ENCODE measurements at places on chromosomes 5 and 9.
A peak's percentile ranks its signal among the peaks of the same experiment; 100 is the strongest.

- DNase-seq: no peak
Measured at GRCh38 chr9:133729617-133730281, 8.4 kb downstream of the SARDH start.

- DNase-seq: no peak
Measured at GRCh38 chr5:142278627-142279026, 46.2 kb downstream of the SPRY4 start.

DNA sequence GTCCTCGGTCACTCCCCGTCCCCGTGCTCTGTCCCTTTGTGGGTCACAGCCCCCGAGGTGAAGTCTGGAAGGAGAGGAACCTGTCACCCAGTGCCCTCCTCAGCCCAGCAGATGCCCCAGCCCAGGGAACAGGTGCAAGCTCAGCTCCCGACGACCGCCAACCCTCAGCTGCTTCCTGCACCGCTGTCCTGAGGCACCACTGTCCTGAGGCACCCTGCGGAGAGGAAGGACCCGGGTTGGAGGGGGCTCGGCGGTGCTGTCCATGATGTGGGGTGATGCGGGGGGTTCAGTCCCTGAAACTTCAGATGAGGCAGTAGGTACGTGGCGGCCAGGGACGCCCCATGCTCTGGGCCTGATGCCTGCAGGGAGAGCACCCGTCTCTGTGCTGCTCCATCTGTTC, 81.4 kb downstream of the COL5A1 start:
- DNase-seq: no peak

DNA sequence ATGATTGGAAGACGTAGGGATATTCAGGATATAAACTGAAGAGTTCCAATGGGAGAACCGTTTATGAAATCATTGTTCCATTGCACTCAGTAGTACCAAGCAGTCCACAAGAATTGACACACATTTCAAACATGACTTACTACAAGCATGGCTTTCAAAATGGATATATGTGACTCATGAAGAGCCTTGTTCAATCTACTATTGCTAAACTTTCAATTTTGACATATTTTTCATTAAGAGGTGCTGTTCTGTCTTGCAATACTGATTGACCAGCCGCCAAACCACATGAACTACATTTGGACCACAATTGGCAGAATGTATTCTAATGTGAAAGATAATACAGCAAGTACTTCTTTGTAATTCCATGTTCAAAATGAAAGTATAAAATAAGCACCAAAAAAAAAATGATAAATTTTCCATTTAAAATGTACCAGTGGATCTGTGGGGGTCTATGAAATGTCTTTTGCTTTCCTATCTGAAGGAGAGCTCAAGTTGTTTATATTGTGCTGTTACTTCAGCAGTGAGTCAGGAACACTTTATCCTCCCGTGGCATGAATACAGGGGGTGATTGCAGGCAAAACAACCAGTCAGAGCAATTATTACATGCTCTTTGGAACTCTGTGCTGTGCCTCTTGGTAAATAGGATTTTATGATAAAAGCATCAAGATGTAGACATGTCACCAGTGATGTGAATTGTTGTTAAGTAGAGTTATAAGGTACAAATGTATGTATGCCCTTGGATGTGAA, 366.0 kb downstream of the ARRDC3 start:
- DNase-seq: no peak

DNA sequence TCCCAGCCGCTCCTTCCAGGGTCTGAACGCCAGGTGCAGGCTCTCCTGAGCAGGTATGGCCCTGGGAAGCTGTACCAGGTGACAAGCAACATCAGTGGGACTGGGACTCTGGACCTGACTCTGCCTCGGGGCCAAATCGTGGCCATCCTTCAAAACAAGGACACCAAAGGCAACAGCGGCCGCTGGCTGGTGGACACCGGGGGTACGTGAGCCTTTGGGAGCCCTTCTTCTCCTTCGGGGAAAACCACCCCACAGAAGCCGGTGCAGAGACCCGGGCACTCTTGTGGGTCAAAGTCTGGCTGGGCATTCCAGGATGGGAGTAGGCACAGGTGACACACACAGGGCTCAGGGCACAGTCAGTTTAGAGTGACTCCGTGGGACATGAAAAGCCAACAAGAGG, 45.8 kb downstream of the ARHGEF37 start:
- no peak for DNase-seq

DNA sequence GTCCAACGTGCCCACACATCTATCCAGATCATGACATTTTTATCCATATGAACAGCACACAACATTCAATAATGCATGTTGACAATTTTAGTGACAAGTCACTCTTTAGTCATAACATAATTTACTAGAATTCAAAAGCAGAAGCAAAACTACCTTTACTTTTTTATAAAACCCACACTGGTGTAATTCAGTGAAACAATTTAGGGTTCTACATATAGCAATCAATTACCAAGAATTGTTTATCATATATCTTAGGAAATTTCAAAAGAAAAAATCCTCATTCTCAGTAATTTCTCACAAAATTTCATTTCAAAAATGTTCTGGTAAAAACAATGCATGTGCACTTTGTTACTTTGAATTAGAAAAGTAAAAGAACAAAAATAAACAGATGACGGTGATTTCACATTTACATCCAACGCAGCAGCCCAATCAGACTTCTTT, 12.6 kb downstream of the AUH start:
- no peak for DNase-seq

GRCh38 chr5:1706428-1706827, 93.2 kb downstream of the MRPL36 start:
- DNase-seq: no peak

- DNase-seq: peak; percentile 73
Measured at GRCh38 chr9:130107234-130107861, 53.6 kb downstream of the GPR107 start.

DNA sequence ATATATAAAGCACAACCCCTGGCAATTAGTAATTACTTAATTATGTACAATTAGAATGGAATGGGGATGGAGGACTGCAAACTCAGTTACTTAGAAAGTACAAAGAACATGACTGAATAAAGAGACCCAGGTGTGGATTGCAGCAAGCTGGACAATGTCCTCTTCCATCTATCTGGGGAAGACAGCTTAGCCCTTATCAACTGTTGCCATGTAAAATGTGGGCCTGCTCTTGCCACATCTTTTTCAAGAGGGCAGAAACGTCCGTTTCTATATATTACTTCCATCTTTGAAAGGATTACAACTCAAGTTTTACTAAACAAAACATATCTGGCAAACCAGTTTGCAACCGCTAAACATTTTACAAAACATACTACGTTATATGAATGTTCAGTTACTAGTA, 26.2 kb downstream of the GOLPH3 start:
- DNase-seq: no peak

GRCh38 chr9:133075925-133076630, 14.3 kb downstream of the CEL start:
- DNase-seq: no peak

DNA sequence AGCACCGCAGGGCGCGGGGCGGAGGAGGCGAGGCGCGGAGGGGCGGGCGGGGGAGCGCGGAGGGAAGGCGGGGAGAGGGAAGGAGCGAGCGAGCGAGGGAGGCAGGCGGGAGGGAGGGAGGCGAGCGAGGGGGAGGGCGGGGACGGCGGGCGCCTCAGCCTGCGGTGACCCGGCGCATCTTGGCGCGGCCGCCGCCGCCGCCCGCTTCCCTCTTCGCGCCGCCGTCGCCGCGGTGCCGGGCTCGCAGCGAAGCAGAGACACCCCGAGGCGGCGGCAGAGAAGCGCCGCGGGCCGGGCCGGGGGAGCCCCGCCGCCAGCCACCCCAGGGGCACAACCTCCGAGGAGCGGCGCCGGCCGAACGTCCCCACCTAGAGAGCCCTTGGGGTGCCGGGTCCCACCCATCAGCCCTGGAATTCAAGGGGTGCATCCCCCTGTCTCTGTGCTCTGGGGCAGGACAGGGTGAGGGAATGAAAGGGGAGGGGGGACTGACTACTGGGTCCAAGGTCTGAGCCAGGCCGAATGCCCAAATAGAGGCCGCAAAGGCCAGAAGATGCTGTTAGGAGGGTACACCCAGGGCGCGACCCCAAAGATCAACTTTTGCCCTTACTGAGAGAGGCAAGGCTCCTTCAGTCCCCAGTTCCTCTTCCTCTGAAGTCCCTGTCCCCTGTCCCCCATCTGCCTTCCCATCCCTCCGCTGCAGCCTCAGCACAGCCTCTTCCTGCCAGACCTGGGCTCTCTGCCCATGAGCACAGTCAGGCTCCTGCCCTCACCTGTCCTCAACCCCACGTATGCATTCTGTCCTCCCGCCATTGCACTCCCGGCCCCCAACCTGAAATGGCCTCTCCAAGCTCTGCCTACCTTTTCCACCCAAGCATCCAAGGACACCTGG, at the start of gene ADAMTS2:
Gene ADAMTS2 (minus strand): TSS at position 29 of the 889 bp plus-strand sequence. CDS start 133 bp downstream, outside the sequence.
- no peak for DNase-seq

DNA sequence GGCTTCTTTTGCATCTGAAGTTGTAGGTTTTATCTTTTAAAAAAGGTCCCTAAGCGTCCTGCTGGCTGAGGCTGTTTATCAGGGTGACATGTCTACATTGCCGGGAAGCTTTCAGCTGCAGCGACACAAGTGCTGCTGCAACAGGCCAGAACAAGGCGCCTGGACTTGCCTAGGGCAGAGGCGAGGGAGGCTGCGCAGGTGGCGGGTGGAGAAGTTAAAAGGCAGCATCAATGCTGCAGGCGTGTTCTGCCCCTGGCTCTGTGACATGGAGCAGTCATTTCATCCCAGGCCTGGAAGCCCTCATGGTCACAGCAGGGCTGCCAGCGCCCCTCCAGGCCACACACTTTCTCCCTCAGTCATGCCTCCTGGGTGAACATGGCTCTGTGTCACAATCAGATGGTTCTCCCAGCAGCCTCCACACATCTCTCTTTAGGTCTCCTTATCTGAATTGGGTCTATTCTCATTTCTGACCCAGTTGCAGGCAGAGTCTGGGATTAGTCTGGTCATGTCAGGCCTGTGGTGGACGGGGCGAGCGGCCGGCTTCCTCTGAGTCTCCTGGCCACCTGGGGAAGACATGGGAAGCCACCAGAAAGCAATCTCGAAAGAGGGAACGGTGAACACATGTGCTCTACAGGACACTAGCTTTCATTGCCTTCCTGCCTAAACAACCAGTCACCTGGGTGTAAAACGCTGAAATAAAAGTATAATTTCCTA, 41.3 kb downstream of the IRX2 start:
- DNase-seq: no peak

DNA sequence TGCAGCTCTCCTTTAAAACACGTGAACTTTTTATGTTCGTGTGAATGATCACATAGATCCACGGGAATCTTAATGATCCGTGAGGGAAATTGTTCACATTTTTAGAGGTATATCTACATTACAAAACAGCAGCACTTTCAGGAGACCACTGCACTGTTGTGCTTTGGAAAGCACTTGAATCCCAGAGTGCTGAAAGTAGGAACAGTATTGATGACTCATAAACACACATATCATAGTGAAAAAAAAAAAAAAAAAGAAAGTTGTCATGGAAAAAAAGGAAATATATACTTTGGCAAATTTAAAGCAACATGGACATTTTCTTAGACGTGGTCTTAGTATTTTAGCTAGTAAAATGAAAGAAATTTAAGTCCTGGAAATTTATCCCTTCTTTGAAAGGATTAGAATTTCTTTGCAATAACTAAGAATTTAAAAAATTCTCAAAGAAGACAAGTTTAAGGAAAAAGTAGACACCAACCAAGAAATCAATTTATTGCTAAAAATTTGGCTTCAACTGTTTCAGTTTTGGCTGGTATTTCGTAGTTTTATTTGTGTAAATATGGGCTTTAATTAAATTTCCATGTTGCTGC, 55.4 kb downstream of the ADGRV1 start:
- no peak for DNase-seq

DNA sequence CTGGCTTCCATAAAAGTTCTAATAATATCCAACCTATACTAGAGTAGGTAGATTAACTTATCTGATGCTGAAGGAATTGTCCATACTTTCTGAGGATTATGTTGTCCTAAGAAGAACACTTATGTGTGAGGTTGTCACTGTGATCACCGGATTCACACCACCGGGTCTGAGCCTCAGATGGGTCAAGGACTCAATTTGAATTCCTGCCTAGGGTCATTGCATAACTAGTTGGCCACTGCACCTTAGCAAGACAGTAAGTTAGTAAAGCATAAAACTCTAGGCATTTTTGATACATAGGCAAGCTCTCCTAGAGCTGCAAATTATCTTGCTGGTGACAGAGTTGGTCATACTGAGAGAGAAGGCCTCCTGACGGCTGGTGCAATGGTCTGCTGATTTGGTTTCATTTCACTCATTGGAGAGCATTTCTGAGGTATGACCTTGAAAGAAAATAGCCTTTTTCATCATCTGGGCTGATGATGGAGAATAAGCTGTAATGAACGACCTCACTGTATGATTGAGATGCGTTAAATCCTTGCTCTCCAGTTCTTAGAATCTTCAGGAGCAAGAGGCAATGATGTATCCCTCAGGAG, 72.0 kb upstream of the CKMT2 start:
- no peak for DNase-seq

DNA sequence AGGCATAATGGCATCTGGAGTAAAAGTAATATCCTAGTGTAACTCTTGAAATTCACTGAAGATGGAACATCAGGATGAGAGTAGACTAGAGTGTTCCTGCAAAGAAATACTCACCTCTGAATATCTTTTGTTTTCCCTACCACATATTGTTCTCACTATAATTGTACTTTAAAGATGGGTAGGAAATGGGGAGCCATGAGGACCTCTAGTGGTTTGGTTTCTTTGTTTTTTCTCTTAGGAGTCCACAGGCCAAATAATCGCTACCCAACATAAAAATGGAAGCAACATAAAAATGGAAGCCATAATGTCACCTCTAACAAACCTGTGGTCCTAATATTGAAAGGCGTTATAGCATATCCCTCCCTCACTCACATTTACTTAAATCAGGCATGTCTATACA, 2375.8 kb downstream of the MAT2B start:
- DNase-seq: no peak

GRCh38 chr5:56839062-56839461, 23.7 kb downstream of the MAP3K1 start:
- no peak for DNase-seq

Measured in stimulated activated CD4-positive, alpha-beta T cell treated with anti-CD3 and anti-CD28 coated beads, TNF-alpha, amount 100 ng/mL, for 4 hours (primary cell).